ENCODE measurements at places on chromosomes 5 and 9.

DNA sequence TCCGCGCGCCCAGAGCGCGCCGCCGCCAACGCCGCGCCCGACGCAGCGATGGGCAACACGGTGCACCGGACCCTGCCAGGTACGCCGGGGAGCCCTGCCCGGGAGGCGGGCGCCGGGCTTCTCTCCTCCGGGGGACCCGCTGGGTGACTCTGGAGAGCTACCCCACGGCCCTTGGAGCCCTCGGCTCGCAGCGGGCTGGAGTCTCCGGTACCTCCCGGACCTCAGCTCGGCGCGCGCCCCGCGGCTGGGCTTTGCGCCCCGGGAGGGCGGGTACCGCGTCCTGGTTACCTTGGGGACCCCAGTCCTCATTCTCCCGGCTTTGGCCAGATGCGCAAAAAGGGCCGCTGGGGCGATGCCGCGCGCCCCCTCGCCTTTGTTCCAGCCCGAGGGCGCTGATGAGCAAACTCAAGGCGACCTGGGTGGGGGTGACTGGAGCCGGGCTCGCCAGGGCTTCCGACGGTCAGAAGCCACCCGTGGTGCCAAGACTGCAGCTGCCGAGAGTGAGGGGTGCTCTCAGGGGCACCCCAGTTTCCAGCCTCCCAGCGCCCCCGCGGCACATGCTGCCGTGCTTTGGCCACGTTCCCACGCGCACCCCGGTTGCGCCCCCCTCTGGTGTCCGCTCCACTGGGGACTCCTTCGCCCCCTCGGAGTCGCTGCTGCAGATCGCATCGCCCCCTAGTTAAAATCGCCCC lies 442 bp downstream of the NEURL1B start:
- H3K4me1 ChIP-seq: peaks cover 4% of the 10 kb centered on the region
- H3K27me3 ChIP-seq: no peaks in the 10 kb centered on the region
- no peaks in the 10 kb centered on the region for H3K36me3 ChIP-seq
- peak overlapping the region; percentile 98 for H3K27ac ChIP-seq
- H3K4me3 ChIP-seq: peak overlapping the region; percentile 92

GRCh38 chr9:17528859-17529258 lies 50.0 kb upstream of the SH3GL2 start:
- H3K27ac ChIP-seq: no peak overlapping the region
- no peak overlapping the region for H3K4me3 ChIP-seq
- DNase-seq: no peak
- H3K36me3 ChIP-seq: no peaks in the 10 kb centered on the region
- no peaks in the 10 kb centered on the region for H3K4me1 ChIP-seq

DNA sequence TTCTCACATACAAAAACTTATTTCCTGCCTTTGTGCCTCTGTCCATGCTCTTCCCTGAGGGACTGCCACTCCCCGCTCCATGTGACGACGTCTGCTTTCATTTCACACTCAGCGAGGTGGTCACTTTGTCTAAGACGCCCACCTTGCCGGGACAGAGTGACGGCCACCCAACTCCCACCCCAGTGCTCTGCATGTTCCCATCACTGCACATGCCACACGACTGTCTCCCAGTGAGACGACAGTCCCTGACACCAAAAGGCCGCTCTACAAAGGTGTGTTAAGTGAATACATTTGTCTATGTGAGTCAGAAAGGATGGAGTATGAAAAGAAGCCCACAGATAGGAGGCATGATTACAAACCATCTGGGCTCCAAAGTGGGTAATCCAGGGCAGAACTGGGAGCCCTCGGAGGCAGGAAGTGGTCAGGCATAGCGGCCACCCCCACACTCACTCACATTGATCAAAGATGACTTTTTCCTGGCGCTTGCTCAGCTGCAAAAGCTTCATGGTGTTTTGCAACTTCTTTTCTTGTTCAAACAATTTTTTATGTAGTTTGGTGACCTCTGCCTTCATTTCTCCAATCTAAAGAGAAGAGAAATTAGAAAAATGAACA lies 185.8 kb downstream of the CDK5RAP2 start:
- H3K36me3 ChIP-seq: no peaks in the 10 kb centered on the region
- no peaks in the 10 kb centered on the region for H3K4me1 ChIP-seq
- no peak overlapping the region for H3K27ac ChIP-seq
- no peaks in the 10 kb centered on the region for H3K27me3 ChIP-seq
- no peak for DNase-seq

DNA sequence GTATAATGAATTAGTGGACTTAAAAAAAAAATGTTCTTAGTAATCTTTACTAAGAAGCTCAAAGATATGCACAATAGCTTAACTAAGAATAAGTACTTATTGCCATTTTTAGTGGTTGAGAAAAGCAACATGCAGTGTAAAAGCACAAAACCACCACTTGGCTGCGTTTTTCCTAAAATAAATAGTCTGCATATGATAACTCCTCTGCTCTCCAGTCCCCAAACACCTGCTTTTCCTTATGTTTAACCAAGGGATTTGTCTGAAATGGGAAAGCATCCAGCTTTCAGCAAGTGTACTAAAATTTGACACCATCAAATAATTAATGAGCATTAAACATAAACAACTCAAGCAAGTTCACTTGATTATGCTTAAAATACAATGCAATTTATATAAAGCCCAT lies 41.4 kb downstream of the PSIP1 start:
- no peaks in the 10 kb centered on the region for H3K27me3 ChIP-seq
- H3K4me3 ChIP-seq: no peak overlapping the region
- H3K27ac ChIP-seq: no peak overlapping the region

DNA sequence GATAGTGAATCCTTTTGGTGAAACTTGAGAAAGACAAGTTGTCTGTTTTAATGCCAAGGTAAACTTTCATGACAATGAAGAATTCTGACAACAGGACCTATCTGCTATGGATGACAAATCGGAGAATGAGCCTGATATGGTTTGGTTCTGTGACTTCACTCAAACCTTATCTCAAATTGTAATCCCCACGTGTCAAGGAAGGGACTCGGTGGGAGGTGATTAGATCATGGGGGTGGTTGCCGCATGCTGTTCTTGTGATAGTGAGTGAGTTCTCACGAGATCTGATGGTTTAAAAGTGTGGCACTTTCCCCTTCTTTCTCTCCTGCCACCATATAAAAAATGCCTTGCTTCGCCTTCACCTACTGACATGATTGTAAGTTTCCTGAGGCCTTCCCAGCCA lies 1964.1 kb upstream of the CDH9 start:
- DNase-seq: no peak
- H3K27me3 ChIP-seq: no peaks in the 10 kb centered on the region
- H3K4me3 ChIP-seq: no peak overlapping the region
- H3K27ac ChIP-seq: no peak overlapping the region
- H3K36me3 ChIP-seq: no peaks in the 10 kb centered on the region
